Activated T-cell treated with anti-CD3 and anti-CD28 coated beads, Interleukin-2, amount 50 U/mL, for 4 hours (primary cell): ENCODE measurements at places on chromosomes 16 and 17. TPM values are rescaled to one million over a fixed set of nuclear protein-coding genes. Genes with fewer than 3 reads are reported as not detected.

The MT1E gene
- total RNA-seq: 122 TPM

The MYH3 gene
- total RNA-seq: 5.1 TPM

The ZNF469 gene
- 1.3 TPM for total RNA-seq

The NEUROD2 gene
- total RNA-seq: not detected

DNA sequence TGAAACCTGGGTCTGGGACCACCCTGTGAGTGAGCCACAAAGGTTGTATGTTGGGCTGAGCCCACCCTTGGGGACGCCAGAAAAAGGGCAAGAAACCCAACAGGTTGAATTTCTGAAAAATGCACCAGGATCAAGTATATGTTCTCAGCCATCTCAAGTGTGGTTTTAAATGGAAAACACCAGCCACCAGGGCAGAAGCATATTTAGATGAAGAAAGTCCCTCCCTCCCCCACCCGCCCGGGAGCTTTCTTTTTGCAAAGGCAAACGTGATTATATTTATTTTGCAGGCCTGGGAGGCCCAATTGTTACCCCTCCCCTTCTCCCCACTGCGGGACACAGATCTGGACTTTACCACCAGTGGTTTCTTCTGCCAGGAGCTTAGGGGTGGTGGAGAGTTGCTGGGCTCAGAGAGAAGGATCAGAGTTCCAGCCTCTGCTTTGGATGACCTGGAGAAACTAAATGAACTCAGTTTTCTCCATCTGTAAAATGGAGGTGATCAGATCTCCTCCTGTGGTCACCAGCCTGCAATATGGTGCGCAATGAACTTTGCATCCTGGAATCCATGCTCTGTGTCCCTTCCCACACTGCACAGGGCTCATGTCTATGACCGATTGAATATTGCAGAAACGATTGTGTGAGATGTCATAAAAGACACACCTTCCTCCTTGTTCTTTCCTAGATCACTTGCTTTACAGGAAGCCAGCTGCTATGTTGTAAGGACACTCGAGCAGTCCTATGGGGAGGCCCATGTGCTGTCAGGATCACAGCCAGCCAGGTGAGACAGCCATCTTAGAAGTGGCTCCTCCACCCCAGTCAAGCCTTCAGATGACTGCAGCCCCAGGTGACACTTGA is 21.0 kb upstream of the NGFR start:
- DNase-seq: no peak

The RGS11 gene
- 0.18 TPM for total RNA-seq

DNA sequence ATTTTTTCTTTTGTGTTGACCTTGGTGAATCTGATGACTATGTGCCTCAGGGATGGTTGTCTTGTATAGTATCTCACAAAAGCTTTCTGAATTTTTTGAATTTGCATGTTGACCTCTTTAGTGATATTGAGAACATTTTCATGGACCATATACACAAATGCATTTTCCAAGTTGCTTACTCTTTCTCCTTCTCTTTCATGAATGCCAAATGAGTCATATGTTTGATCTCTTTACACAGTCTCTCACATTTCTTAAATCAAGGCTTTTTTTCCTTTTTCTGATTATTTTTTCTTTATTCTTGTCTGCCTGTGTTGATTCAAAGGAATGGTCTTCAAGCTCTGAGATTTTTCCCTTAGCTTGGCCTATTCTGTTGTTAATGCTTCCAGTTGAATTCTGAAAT is 46.6 kb upstream of the KCNJ16 start:
- DNase-seq: no peak

The PRRT2 gene
- total RNA-seq: 0.34 TPM

The FBXO39 gene
- total RNA-seq: not detected
